ENCODE measurements at places on chromosomes 6 and 20.

DNA sequence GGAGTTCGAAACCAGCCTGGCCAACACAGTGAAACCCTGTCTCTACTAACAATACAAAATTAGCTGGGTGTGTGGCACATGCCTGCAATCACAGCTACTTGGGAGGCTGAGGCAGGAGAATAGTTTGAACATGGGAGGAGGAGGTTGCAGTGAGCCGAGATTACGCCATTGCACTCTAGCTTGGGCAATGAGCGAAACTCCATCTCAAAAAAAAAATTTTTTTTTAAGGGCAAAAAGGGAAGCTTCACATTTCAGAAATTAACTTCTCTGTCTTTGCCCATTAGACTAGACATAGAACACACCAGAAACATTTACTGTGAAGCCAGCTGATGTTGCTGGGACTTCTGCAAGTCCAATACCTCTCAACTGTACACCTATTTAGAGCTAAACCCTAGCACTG, 90.8 kb upstream of the HDAC2 start:
- no peak for DNase-seq

GRCh38 chr20:5401277-5401875, 84.6 kb upstream of the PROKR2 start:
- no peak for DNase-seq

- no peak for DNase-seq
These were observed 239.6 kb downstream of the GRIK2 start for GRCh38 chr6:101633081-101633480.

DNA sequence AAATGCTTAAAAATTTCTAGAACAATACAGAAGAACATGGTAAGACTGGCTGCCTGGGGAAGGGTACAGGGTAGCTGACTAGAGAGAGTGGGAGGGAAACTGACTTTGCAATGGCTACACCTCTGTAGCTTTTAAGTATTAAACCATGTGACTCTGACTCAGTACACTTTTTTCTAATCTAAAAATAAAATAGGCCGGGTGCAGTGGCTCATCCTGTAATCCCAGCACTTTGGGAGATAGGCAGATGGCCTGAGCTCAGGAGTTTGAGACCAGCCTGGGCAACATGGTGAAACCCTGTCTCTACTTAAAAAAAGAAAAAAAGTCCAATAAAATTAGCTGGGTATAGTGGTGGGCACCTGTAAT, 18.5 kb downstream of the ATP9A start:
- DNase-seq, result no peak

GRCh38 chr20:38883981-38884733, 42.1 kb upstream of the FAM83D start:
- no peak for DNase-seq

- no peak for DNase-seq
These were observed 2.2 kb upstream of the BFSP1 start for GRCh38 chr20:17533396-17533795.
